ENCODE measurements at places on chromosomes 5 and 9.

- no peak for DNase-seq
Measured at GRCh38 chr9:17635115-17635890, 56.4 kb downstream of the SH3GL2 start.

- DNase-seq, result no peak
Measured at GRCh38 chr5:53942724-53943123, 367.6 kb downstream of the ARL15 start.

GRCh38 chr9:134705786-134706185, 64.2 kb downstream of the COL5A1 start:
- DNase-seq, result no peak

DNA sequence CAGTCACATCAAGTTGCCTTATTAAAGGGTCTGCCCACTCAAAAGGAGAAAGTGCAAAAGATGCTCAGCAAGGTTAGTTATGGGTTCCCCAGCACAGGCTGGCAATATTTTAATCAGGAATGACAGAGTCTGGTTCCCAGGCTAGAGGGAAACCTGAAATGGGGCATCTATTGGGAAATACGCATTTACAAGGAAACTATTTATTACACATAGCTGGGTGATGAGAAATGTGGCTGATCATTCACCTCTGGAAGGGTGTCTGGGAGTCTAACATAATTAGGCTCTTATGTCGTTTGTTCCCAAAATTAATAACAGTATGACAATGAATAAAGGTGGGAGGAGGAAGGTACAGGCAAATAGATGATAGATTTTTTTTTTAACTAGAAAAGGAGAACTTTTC, 314.7 kb downstream of the ENC1 start:
- DNase-seq, result no peak

DNA sequence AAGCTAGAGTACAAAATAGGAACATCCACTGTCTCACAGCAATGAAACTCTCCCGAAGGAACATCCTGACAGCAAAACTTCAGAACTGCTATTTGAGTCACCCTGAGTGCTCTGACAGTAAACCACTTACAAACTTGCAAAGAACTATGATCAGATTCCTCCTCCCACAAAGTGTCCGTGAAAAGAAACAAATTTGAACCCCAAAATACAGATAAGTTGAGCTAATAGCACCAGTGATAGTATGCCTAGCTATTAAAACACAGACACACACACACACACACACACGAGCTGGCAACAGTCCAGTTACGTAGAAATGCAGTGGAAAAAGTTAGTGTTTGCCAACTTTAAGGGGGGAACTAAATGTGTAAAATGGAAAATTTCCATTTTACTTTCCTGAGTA, 3.1 kb upstream of the GLIS3 start:
- DNase-seq, result no peak

- no peak for DNase-seq
Measured at GRCh38 chr5:42268630-42269029, 154.6 kb upstream of the GHR start.

DNA sequence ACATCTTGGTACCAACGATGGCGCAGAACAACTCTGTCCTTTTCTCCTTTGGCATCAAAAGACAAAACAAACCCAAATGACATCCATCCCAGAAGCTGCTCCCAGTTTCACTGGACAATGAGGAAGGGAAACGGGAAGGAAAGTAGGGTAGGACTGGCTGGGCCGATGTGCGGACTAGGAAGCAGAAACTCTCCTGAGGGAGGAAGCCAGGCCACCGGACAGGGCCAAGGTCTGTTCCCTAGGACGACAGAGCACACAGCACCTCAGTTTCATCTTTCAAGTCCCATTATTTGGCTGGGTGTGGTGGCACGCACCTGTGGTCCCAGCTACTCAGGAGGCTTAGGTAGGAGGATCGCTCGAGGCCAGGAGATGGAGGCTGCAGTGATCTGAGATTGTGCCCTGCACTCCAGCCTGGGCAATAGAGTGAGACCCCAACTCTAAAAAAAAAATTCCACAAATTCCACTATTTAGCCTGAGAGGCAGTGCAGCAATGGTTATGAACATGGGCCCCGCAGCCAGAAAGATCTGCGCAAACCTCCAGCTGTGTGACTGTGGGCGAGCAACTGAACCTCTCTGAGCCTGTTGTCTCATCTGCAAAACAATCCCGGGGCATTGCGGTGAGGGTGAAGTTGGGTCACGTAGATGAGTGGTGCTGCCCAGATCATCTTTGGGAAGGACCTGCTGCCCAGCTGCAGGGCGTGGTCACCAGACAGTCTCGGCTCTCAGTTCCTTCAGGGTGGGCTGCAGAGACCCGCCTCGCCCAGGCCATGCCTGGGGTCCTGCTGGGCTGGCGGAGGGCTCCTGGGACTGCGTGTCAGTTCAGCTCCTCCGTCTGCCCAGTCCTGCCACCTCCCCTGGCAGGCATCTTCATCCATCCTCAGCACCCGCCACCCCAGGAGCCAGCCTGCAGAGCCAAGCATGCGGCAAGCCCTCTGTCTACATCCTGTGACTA, 101.2 kb upstream of the RAPGEF1 start:
- DNase-seq, result no peak

DNA sequence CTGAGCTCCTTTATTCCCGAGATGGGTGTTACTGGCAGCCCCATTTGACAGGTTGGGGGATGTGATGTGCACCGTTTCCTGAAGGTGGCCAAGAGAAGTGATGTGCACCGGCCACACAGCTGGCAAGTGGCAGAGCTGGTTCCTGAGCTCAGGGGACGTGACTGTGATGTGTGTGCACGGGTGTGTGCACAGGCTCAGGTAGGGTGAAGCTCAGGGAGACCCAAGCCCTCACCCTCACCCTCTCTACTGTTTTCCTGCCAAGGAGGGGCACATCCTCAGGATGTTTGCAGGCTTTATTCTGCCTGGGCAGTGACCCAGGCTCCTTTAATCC, 56.6 kb downstream of the WWC1 start:
- DNase-seq, result no peak

GRCh38 chr5:120098902-120099535, 365.1 kb upstream of the PRR16 start:
- no peak for DNase-seq

DNA sequence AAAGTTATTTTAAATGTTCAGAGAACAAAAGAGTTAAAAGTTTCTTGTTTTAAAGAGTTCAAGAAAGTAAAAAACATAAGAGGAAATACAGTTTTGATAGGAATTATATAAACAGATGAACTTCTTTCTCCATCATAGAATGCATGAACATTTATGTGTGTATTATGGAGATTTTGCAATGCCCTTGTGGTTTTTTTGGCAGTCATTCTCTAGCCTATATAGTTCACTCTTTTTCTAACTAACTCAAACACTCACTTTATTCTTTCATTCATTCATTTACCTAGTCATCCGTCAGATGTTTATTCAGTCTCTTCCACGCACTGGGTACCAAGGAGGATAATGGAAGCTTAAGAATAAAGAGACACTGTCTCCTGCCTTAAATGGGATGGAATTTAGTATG, 195.9 kb upstream of the VLDLR start:
- DNase-seq, result no peak

GRCh38 chr9:135492886-135493669, 7.4 kb upstream of the MRPS2 start:
- DNase-seq, result no peak

DNA sequence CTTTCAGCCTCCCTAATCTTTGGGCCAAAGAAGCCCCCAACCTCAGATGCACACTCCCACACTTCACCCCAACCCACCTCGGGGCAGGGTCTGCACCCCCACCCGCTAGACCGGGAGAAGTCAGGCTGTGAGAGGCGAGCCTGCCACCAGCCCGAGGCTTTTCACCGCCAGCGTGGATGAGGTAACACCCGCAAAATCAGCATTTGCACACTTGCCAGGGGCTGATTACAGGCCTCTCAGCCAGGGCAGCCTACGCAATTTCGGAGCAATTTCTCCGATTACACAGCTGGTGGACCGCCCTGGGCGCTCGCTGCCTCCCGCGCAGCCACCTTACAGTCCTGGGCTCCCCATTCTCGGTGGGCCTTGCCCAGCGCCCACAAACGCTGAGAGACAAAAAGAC, 68.5 kb downstream of the FOXD1 start:
- no peak for DNase-seq

DNA sequence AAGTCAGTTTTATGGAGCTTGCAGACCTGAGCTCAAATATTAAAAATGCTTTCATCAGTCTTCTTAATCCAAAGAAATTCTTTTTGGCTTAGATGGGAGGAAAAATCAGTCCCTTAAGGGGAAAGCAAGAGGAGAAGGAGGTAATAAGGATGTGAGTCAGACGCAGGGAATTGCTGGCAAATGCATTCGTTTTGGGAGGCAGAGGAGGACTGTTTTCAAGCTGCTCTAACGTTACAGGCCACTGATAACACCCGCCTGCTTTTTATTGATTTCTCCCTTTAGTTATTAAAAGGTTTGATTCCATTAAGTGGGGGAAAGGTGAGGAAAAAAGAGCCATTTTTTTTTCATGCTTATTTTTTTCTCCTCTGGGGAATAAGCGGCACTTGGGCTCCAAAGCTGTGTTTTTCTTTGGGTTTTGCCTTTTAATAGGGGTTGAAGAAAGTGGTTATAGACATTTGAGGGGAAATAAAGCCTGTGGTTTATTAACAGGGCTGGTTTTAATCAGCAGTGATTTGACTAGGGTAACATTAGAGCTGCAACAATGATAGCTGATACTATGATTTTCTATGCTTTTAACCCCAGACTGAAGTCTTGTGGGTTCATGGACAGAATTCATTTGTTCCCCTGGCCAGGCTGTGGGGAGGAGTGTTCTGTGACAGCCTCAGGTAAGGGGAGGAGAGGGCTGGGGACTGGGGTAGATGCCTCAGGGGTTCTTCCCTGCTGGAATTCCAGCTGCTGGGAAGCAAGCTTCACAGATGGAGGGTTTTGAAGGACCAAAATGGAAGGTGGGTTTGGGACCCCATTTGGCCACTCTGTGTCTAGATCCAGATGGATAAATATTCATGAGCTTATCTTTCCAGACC, 225.2 kb downstream of the GAS1 start:
- no peak for DNase-seq

GRCh38 chr9:128555180-128555721, 2.9 kb downstream of the SPTAN1 start:
- DNase-seq, result no peak

DNA sequence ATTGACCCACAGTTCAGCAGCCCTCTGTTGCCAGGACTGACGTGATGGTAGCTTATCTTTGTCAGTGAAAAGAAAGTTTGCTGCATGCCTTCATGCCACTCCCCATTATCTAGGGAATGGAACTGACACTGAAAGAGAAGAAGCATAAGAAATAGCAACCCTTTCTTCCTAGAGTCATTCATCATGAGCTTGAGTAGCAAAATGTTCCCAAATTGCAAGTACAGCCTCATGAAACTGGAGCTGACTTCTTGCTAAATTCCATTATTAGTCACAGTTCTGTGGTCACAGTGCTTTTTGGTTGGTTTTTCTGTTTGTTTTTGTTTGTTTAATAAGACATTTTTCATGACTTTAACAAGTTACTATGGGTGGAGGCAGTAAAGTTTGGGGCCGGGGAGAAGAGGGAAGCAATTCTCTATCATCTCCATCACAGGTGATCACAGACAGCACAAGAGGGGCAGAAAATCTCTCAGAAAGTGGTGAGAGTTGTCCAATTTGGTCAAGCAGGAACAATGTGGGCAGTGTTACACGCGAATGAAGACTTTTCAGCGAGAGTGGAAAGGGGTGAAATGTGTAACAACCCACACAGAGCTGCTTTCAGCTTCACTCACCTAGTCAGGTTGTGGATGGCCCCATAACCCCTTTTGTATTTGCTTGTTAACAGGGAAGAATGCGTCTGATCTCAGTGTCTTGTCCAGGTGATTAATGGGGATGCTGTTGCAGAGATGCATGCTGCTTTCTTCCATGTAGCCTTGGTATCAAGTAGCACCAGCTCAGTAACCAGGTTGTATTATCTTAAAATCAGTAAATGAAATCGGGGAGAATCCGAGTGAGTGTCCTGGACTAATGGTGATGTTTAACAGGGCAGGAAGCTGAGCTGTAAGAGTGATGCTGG, 440.4 kb downstream of the DMRT2 start:
- no peak for DNase-seq

DNA sequence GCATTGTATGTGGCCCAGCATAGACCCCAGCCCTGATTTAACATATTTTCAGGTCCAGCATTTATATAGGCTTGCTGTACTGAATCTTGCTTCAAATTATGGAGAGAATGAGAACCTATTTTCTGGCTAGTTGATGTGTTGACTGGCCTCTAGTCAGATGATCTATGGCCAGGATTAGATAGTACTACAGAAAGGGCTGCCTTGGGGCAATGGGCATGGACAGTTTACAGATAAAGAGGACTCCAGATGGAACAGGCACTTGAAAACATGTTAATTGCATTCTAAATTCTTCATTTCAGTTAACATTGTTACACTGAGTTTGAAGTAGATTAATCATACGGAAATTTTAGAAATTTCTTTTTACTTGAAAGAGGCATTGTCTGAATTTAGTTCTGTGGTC, 61.5 kb downstream of the RAB14 start:
- no peak for DNase-seq

DNA sequence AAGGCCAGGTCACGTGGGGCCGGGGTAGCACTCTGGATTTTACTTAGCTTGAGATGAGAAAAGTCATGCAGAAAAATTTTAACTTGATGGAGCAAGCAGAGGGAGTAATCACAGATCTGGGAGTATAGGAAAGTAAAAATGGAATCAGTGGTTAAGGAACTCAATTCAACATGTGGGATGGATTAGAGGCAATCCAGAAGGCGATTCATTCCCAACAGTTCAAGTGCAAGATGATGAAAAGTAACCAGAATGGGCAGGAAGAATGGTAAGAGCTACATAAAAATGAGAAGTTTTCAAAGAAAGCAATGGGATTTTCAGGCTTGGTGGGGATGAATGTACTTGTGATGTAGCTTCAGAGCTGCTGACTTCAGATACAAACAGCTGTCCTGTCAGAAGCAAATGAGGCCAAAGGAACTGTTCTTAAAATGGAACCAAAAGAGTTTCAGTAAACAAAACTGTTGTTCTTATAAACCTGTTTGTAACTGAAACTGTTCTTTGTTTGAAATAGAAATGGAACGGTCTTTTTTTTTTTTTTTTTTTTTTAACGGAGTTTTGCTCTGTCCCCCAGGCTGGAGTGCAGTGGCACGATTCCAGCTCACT, 5.6 kb upstream of the SEC24A start:
- DNase-seq, result no peak

DNA sequence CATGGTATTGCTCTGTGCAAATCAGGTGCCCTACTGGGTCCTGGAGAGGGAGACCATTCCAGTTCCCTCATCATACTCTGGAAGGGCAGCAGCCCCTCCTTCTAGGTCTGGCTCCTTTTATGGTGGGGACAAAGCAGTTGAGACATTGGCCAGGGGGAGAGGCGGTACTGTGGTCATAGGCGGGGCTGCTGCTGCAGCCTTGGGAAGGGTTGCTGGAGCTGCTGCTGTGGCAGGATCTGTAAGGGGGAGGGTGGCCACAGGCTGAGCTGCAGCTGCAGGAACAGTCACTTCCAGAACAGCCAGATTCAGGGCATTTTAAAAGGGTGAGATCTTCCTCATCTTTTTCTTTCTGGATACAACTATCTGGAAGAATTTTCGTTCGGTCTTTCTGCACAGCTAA, 233.0 kb upstream of the SGCD start:
- no peak for DNase-seq

- DNase-seq, result no peak
Measured at GRCh38 chr9:110426052-110426709, 88.5 kb upstream of the TXNDC8 start.
